Tibial nerve (tissue), 4 donors: ENCODE measurements at places on chromosomes 13 and 19. TPM values are rescaled to one million over a fixed set of nuclear protein-coding genes. Genes with fewer than 3 reads are reported as not detected.

- DNase-seq: no peak
Measured at GRCh38 chr19:30165228-30165813, 206.9 kb upstream of the ZNF536 start.

DNA sequence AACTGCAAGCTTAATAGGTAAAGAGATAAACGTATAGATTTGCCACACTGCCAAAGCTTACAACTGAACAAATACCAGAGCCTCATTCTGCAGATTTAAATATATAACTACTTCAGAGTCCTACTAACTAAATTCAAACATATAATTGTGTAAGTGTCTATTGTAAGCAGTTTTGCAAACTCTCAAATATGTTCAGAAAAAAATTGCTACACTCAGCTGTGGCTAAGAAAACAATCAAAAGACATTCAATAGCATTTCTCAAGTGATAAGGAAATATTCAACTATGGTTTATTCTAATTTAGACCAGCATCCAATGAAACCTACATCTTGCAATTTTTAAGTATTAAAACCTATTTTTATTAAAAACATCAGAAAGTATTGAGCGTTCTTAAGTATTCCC, 202.4 kb downstream of the KCTD12 start:
- no peak for DNase-seq

GRCh38 chr19:781800-782184, 15.5 kb upstream of the PTBP1 start:
- DNase-seq: no peak

DNA sequence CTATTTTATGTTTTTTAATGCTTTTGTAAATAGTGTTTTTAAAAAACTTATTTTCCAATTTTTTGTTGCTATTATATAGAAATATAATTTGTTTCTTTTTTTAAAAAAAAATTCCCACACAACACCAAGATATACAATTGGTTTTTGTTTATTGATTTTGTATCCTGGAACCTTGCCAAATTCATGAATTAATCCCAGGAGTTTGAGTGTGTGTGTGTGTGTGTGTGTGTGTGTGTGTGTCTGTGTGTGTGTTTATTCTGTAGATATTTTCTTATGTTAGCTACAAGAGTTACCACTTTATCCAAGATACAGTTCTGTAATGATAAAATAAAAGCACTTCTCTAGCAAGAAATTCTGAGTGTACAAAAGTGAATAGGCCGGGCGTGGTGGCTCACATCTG, 7.6 kb downstream of the TPRX1 start:
- DNase-seq: no peak

DNA sequence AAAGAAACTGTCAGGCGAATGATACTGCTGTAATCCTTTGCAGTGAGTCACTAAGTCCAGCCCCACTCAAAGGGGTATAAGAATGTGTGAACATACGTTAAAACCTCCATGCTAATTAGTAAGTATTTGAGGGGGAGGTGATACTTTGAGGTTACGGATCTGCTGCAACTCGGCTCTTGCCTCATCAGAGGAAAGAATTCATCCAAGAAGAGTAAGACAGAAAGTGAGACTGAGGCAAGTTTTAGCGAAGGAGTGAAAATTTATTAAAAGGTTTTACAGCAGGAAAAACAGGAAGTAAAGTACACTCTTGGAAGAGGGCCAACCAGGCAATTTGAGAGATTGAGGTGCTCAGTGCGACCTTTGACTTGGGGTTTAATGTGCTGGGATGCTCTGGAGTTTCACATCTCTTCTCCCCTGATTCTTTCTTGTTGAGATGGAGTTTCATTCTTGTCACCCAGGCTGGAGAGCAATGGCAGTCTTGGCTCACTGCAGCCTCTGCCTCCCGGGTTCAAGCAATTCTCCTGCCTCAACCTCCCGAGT, 9.8 kb downstream of the CLEC4M start:
- no peak for DNase-seq

- DNase-seq: no peak
Measured at GRCh38 chr13:39038569-39039030, 344 bp downstream of the NHLRC3 start.

DNA sequence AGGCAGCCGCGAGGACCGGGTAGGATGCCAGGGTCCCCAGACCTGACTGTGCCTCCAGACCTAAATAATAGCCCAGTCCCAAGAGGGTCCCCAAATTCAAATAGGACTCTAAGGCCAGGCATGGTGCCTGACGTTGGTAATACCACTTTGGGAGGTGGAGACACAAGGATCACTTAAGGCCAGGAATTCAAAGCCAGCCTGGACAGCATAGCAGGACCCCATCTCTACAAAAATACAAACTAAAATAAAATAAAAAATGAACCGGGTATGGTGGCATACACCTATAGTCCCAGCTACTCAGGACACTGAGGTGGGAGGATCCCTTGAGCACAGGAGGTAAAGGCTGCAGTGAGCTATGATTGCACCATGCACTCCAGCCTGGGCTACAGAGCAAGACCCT, 5.4 kb upstream of the APLP1 start:
- no peak for DNase-seq

DNA sequence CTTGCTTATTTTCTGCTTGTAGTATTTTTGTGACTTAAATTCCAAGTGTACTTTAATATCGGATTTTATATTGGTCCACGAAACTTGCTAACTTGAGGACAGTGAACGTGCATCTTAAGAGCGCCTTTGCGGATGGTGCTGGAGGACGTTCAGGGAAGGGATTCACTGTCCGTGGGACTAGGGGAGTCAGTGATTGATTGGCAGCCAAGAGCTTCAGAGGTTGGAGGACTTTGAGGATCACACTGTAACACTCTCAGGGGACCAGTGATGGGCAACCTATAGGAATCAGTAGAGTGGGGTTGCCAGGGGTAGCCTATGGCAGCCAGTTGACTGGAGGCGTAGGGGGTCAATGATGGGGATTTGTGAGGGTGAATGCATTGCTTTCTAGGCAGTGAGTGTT, 516 bp downstream of the ZNF175 start:
- DNase-seq: no peak

GRCh38 chr13:61204025-61204424, 211.6 kb downstream of the PCDH20 start:
- DNase-seq: no peak

SPC24 gene
- total RNA-seq: 2.7 TPM

DNA sequence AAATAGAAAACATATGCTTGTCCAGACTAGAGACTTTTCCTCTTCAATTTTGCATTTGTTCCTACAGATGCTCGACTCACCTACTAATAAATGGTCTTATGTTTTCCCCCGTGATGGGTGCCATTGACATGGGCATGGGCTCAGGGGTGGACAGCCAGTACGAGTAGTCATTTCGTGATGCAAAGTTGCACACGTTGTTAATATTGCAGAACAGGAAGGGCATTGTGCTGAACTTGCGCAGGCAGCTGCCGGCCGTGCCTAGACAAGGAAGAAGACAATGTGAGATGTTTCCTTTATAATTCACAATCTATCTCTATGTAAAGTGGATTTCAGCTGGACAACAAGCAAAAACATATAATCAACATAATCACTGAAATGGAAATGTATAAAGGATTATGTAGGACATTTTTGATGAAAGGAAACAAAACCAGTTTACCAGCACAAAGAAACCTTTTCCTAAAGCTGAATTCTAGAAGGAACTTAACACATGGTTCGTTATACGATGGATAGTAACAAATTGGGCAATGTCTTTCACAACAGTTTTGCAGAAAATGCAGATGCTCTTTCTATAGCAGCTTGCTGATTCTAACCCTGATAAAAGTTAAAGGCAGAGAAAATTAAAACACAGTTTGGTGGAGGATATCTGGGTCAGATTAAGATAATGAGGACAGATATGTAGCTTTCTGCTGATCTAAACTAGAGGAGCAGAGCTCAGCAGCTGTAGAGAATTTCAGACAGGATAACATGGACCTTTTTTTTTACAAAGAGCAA, 145.7 kb downstream of the COL4A1 start:
- DNase-seq: peak; percentile 24

- no peak for DNase-seq
Measured at GRCh38 chr13:25939961-25940687, 111.7 kb downstream of the SHISA2 start.

CTXN1 gene
- total RNA-seq: 4.1 TPM

NTN5 gene
- 6.9 TPM for total RNA-seq

DNA sequence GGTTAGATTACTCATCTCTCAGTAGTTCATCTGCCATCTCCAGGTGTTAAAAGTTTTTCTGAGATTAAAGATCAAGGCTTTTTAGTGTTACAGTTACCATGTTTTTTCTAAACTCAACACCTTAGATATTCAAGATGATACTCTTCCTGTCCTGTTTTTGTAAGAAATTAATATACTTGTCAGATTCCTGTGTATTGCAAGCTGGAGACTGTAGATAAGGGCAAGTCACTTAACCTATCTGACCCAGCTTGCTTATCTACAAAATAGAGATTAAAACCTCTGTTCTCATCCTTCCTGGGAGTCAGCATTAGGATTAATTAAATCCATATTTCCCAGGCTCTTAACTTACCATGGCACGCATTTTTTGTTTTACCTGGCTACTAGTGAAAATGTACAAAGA, 25.2 kb downstream of the SUGT1 start:
- no peak for DNase-seq

DNA sequence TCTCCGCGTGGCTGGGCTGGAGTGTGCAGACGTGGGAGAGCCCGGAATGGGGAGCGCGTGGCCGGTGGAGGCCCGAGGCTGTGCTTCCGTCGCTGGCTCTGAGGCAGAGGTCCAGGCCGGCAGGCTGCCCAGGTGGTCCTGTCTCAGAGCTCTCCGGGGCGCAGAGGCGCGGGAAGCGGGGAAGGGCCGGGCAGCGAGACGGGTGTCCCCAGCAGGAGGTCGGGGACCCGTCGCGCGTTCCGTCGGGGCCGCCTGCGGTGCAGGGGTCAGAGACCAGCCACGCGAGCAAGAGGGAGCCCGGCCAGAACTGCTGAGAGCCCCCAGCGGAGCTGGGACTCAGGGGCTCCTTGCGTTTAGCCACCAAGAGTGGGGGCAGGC, 1.3 kb upstream of the C1QTNF9 start:
- DNase-seq: no peak

DNA sequence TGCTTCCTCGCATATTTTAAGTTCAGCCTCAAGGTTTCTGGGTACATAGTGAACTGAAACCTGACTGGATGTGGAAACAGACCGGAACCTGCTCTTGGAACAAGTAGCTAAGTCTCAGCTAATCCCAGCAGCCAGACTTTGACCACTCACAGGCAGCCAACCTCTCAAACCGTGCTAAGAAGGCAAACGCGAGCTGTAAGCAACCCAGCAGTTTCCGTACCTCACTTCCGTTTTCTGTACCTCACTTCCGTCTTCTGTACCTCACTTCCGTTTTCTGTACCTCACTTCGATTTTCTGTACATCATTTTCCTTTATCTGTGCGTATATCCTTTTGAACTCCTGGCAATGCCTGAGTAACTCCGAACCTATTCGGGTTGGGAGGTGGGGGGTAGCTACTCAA, 96.8 kb downstream of the SUCLA2 start:
- DNase-seq: no peak

- DNase-seq: no peak
Measured at GRCh38 chr13:109274188-109274821, 512.1 kb downstream of the IRS2 start.

DNA sequence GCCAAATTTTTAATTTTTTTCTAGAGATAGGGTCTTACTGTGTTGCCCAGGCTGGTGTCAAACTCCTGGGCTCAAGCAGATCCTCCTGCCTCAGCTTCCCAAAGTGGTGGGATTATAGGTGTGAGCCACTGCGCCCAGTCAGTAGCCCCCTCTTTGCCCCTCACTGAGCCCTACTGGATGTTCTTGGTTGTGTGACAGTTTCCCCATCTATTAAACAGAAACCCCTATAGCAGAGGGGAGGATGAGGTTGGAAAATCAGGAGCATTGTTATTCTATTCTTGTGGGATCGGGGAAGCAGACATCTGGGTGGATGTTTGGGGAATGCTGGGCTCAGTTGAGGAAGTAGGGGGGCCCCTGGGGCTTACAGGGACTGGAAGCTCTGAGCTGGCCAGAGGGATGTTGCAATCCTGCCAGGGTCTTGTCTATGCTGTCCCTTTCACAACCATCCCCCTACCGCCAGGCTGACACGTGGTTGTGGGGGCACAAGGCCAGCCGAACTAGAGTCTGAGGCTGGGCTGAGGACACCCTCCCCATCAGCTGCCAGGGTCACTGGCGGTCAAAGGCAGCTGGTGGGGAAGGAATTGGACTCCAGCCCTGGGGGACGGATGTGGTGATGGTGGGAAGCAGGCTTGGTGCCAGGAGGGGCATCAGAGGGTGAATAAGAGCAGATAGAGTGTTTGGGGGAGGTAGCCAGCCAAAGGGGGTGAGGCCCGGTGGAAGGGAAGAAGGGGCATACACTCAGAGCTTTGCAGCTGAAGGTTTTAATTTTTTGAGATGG, 10.9 kb downstream of the APOC1 start:
- peak; percentile 56 for DNase-seq

PLA2G4C gene
- total RNA-seq: 21.0 TPM

DNMT1 gene
- total RNA-seq: 54.8 TPM

- DNase-seq: no peak
Measured at GRCh38 chr19:13883516-13884064, 6.7 kb downstream of the NANOS3 start.

- DNase-seq: no peak
Measured at GRCh38 chr13:106373989-106374572, 161.4 kb downstream of the EFNB2 start.

- no peak for DNase-seq
Measured at GRCh38 chr19:30804751-30805150, 432.6 kb downstream of the ZNF536 start.

GRCh38 chr19:4456843-4457653, 546 bp downstream of the UBXN6 start:
- DNase-seq: peak; percentile 28

DNA sequence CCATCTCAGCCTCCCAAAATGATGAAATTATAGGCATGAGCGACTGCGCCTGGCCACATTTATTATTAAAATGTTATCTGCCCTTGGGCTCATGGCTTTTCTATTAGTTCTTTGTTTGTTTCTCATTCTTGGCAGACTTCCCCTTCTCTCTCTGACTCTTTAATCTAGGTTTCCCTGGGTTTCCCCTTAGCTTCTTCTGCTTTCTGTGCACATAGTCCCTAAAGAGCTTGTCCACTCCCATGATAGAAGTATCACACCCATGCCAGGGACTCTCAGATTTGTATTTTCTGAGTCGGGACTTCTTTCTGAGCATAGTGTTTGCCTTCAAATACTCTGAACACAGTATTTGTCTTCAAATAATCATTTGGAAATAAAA, 38.6 kb upstream of the ITM2B start:
- no peak for DNase-seq

DNA sequence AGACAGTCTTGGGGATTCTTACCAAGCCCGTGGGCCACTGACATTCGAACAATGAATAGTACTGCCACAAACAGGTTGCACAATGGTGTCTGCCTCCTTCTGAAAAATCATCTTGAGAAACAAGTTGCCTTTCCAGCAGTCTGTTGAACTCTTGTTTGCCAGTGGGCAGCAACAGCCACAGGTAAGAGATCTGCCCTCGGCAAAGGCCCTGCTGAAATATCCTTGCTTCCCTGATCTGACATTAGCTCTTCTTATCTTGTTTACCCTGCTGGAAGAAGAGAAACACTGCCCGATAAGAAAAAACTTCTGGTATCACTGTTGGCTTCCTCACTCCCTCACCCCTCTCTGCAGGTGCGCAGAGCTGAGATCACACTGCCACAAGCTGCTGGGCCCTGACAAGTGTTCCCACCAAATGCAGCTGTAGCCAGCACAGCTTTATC, 2.0 kb downstream of the DOCK9 start:
- DNase-seq: no peak
